ENCODE measurements at places on chromosomes 5 and 9.

- DNase-seq, result no peak
These were observed 144.4 kb upstream of the TBCA start for GRCh38 chr5:77920359-77921058.

DNA sequence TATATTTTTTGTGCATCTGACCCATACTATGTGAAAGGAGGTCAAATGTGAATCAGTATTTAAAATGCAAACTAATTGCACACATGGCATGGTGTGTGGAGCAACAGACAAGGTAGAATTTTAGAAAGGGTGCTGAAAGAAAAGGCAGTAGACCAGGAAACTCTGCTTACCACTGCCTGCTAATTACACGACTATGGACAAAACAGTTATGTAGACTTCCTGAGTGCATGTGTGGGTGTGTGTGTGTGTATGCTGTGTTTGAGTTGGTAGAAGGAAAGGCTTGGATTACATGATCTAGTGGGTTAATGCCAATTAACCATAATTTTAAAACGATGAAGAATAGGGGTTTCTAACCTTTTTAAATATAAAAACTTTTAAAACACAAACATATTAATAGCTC lies 349.9 kb downstream of the SH3GL2 start:
- DNase-seq, result no peak

- no peak for DNase-seq
These were observed 52.8 kb downstream of the CAST start for GRCh38 chr5:96714951-96715451.

DNA sequence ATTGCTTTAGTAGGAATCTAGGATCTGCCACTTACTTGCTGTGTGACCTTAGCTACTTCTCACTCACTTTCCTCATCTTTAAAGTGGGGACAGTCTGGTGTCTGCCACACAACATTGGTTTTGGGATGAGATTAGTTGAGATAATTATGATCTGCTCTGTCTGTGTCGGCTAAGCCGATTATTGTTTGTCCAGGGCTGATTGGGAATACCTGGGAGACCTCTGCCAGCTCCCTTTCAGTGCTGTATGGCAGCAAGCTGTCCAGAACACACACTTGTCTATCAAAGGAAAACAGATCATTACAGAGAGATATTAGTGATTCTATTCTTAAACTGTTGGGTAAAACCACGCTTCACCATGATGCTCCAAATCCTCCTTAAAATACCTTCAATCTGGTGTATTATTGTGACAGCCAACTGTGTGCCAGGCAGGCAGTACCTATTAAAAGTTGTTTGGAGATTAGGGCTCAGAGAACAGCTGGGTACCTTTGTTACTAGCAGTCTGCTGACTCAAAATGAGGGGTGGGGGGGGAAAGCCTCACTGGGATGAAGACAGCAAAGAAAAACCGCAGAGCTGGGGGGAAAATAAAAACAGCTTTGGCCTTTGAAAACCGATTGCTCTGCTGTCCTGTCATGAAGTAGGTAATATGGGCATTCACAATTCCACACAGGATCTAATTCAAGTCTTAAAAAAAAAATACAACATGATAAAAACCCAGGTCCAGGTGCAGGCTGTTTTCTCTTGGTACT lies 458.4 kb upstream of the C9orf72 start:
- no peak for DNase-seq
